Gastroesophageal sphincter (tissue), 4 donors: ENCODE measurements at places on chromosomes 2 and 18. TPM values are rescaled to one million over a fixed set of nuclear protein-coding genes. Genes with fewer than 3 reads are reported as not detected.

Gene KCNJ13
- total RNA-seq, result not detected

Gene NPHP1
- 19.5 TPM for total RNA-seq

Gene ONECUT2
- total RNA-seq, result 0.12 TPM

Gene COL3A1
- 389 TPM for total RNA-seq

Gene GPAT2
- total RNA-seq, result 4.4 TPM

Gene PLEK
- total RNA-seq, result 33.0 TPM

Gene UPP2
- total RNA-seq, result not detected

Gene MROH2A
- not detected for total RNA-seq

Gene NGEF
- total RNA-seq, result not detected

Gene TBR1
- total RNA-seq, result not detected

Gene LRRC30
- not detected for total RNA-seq

Gene CSRNP3
- 2.5 TPM for total RNA-seq

Gene CDK5R2
- total RNA-seq, result not detected

Gene CACNB4
- total RNA-seq, result 5.4 TPM

Gene PXDN
- total RNA-seq, result 47.9 TPM

Gene ANTXR1
- total RNA-seq, result 113 TPM

Gene ZNF892
- total RNA-seq, result 7.3 TPM

Gene ZNF396
- total RNA-seq, result 2.2 TPM

Gene EFR3B
- total RNA-seq, result 1.7 TPM

Gene BOK
- 128 TPM for total RNA-seq

Gene CCL20
- not detected for total RNA-seq

Gene DIPK1C
- total RNA-seq, result not detected

Gene HOXD12
- total RNA-seq, result not detected

Gene RGPD4
- total RNA-seq, result 0.16 TPM

Gene AFF3
- 15.4 TPM for total RNA-seq

Gene DNAH7
- 0.67 TPM for total RNA-seq

Gene CRYBA2
- total RNA-seq, result not detected

Gene LIMS4
- 2.6 TPM for total RNA-seq

Gene DNER
- total RNA-seq, result 0.31 TPM

Gene TUBA3D
- not detected for total RNA-seq

Gene TRPM8
- total RNA-seq, result not detected

Gene GPR45
- total RNA-seq, result not detected

Gene AGFG1
- total RNA-seq, result 26.0 TPM

Gene CNDP1
- not detected for total RNA-seq

Gene ABHD1
- not detected for total RNA-seq

Gene L3MBTL4
- total RNA-seq, result 0.46 TPM

Gene IL18R1
- 14.9 TPM for total RNA-seq

Gene ATP6V1C2
- 0.42 TPM for total RNA-seq

Gene DNAJC10
- total RNA-seq, result 60.9 TPM

Gene TDRD15
- total RNA-seq, result not detected

Gene ERFE
- 0.35 TPM for total RNA-seq

Gene NEB
- 0.27 TPM for total RNA-seq
